ENCODE measurements at places on chromosomes 7 and 10. TPM values are rescaled to one million over a fixed set of nuclear protein-coding genes. Genes with fewer than 3 reads are reported as not detected.

GRCh38 chr10:6580279-6581029 lies 378 bp upstream of the PRKCQ start:
- DNase-seq, result peak; percentile 3

GRCh38 chr7:100204454-100204853 lies 15.3 kb upstream of the PVRIG start:
- no peak for DNase-seq

GRCh38 chr7:93992421-93993110 lies 11.6 kb downstream of the BET1 start:
- no peak for DNase-seq

DNA sequence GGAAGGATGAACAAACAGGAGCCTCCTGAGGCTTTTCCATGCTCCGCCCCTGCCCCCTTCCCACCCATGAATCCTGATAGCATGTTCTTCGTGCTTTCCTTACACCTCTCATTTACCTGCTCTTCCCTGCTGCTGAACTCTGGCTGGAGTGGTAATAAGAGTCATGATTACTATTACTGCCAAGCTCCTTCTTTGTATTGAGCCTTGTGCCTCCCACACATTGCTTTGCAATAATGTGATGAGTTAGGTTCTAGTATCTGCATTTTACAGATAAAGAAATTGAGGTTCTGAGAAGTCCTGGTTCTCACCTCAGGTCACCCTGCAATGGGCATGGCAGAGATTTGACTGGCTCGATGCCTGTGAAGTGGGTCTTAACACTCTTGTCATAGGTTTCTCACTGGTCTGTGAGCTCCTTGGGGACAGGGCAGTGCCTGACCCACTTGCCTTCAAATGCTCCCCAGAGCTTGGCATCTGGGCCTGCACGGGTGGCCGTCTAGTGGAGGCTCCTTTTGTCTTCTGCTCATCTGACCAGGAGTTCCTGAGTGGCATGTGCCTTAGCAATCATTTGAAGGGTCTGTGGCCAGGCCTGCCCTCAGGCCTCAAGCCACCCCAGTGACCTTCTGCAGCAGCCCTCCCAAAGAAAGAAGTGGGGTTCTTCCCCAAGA lies 309.2 kb upstream of the ZMIZ1 start:
- no peak for DNase-seq

GRCh38 chr7:150631866-150632864 lies at the start of gene GIMAP6:
TSS of gene GIMAP6 (minus strand) at chr7:150632385. CDS start at chr7:150630142, 2,243 bp downstream.
- DNase-seq, result no peak

DNA sequence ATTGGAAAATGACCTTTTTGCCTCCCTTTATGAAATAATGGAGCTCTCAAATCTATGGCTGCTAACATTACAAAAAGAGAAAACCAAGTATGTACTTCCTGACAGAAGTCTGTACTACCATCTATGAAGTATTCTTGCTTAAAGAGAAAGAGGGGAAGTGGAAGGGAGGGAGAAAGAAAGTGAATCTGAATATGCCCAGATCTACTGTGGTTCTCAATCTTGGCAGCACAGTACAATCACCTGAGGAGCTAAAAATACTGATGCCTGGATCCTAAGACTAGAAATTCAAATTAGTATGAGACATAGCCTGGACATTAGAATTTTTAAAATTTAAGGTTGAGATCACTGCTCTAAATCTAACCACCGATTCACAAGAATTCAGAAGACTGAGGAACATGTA lies 85.2 kb downstream of the IGF2BP3 start:
- DNase-seq, result no peak

GRCh38 chr10:31769564-31769963 lies 159.1 kb downstream of the ARHGAP12 start:
- peak; percentile 83 for DNase-seq

DNA sequence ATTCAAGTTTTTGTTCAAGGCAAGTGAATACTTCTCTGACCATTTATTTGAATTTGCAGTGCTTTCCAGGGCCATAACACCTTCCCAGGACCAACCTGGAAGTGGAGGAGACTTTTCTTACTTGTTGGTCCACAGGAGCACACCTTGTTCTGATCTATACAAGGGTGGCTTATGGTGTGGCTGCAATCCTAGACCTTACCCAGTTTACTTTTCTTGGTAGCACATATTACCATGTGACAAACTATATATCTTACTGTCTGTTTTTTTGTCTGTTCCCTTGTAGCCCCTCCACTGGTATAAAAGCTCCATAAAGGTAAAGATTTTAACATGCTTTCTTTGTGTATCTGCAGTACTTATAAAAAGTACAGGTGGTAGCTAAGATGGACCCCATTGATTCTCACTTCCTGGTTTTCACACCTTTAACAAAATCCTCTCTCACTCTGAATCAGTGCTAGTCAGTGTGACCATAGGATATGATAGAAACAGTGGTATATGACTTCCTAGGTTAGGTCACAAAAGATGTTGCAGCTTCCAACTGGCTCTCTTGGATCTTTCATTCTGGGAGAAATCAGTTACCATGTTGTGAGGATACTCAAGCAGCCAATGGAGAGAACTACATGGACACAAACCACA lies 5.6 kb upstream of the ASB4 start:
- no peak for DNase-seq

- peak; percentile 6 for DNase-seq
Observed at GRCh38 chr10:89079961-89080360, 89.4 kb downstream of the FAS start.

DNA sequence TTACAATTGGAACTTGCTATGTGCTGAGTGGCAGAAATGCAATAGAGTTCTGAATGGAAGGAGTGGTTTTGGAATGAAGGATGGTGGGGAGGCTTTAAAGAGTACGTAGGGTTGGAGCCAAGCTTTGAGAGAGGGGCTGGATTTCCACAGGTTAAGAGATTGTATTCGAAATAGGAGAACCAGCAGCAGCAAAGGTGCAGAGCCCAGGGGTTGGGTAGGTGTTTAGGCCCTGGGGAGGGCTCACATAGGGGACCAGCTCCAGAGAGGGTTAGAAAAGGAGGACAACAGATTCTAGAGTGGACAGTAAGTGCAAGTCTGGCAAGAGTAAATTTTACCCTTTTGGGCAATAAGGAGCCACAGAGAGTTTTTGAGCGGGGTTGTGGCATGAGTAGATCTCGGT lies 297.2 kb downstream of the RPS24 start:
- DNase-seq, result no peak

DNA sequence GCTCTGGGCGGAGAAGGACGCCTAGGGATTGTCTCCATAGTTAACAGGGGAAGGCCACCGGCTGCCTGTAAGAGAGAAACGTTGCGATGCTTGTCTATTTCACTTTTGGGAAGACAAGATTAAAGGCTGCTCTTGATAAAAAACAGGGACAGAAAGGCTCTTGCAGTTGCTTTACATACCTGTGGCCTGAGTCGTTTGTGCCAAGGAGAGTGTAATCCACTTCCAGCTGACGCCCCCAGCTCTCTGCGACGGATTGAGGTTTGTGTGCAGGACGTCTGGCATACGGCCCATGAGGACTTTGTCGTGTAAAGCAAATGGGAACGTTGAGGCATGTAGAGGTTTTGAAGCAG lies 1.1 kb downstream of the MAP3K8 start:
- DNase-seq, result peak; percentile 38

GRCh38 chr7:14480281-14480680 lies 422.3 kb downstream of the DGKB start:
- DNase-seq, result no peak

DNA sequence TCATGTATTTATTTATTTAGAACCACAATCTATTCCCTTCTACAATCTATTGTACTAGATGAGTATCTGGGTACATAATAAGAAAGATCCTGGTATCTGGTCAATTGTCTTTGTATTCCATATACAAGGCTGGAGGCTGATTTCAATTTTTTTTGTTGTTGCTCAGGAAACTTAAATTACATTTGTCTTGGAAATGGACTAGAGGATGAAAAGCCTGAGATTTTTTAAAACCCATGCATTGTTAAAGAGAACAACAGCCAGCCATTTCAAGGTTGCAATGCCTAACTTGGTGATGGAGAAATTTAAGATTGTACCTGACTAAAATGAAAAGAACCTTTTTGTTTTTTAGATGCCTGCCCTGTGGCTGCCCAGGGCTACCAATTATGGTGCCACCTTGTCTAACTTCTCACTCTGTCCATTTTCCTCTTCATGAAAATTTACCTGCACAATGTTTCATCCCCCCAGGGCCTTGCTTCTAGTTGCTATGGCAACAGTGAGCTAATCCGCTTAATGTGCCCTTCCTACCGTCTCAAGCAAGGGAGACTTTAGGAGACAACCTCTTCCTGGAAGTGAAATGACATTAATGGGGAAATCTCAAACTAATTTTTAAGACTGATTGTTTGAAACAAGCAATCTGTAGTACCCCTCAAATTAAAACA lies 203.7 kb upstream of the PHYHIPL start:
- DNase-seq, result no peak

GRCh38 chr7:112989531-112989930 lies 97.1 kb downstream of the GPR85 start:
- no peak for DNase-seq

DNA sequence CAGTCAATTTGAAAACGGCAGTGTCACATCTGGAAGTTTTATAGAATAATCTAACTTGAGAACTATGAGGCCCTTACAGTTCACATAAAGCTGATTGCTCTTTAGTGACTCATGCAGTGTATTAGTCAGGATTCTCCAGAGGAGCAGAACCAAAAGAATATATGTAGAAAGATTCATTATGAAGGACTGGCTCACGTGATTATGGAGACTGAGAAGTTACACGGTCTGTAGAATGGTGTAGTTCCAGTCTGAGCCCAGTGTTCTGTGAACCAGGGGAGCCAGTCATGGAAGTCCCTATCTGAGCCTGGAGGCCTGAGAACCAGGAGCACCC lies 21.5 kb downstream of the RBM33 start:
- peak; percentile 90 for DNase-seq

GRCh38 chr10:44864051-44864450 lies 47.1 kb upstream of the TMEM72 start:
- no peak for DNase-seq

DNA sequence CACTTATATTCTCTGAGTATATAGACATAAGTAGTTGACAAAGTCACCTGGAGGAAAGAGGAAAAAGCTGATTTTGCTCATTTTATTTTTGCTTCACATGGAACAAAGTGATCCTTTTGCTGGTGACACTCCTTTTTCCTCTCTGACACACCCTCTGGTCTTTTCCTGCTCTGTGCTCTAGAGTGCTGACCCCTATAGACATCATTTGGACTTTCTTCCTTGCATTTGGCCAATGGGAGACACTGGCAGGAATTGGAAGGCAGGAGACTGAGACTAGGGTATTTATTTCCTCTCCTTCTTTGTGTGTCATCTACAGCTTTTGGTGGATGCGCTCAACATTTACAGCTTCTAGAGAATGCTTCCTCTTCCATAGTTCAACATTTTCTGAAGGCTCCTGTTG lies 1078.1 kb downstream of the SORCS1 start:
- DNase-seq, result no peak

DNA sequence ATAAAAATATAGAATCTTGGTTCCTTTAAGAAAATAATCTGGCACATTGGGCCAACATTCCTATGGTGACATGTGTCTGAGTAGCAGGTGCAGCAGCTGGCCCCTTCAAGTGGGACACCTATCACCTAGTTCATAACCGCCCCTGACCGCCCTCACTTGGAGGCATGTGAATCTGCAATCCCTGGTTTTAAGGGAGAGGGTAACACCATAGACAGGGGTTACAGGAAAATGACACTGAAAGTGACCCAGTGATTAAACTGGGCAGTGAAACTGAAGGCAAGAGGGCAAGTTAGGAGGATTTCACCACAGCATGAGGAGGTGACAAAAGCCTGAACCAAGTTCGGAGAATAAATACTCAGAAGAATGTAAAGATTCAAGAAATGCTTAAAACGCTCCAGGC lies 1.1 kb downstream of the RSU1 start:
- DNase-seq, result peak; percentile 12

CNTNAP2 gene
- 0.21 TPM for total RNA-seq

KBTBD2 gene
- 24.5 TPM for total RNA-seq

OPN1SW gene
- total RNA-seq, result not detected

HMX2 gene
- total RNA-seq, result not detected

MEPCE gene
- total RNA-seq, result 42.9 TPM

ASB10 gene
- total RNA-seq, result not detected

ZFYVE27 gene
- total RNA-seq, result 19.2 TPM
